ENCODE measurements at places on chromosomes 1 and 21.

DNA sequence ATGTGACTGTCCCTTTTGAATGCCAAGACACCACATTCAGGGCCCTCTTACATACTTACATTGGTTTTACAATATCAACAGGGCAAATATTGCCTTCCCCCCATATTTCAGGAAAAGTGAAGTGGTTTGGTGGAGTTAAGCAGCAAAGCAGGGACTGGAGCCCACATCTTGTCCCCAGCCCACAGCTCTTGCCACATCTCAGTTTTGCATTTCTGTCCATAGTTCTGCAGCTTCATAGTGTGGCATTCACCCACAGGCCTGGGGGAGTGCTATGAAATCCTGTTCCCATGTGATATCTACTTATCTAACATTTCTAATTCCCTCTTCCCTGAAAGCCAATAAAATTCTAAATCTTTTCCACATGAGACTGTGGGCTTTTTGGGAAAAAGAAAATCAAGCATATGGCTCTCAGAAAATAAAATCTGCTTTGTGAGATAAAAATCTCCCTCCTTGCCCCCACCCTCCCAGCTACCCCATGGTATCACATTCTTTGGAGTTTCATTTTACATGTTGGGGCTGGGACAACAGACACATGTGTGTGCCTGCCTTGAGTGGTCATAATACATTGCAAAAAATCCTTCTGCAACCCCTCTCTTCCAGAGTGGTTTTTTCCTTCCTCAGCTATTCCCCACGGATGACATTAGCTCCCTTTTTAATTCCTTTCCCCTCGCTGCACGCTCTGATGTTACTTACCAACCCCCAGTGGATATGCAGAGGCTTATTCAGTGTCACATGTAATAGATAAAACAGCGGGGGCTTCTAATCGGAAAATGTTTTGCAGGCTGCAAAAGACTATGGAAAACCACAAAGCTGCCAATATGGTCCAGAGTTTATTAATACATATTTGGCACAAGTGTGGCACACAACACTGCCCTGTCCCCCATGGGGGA is 20.5 kb upstream of the CD2 start:
- no peak overlapping the region for H3K4me3 ChIP-seq
- no peak for DNase-seq
- H3K4me1 ChIP-seq, result no peaks in the 10 kb centered on the region
- H3K36me3 ChIP-seq, result no peaks in the 10 kb centered on the region

DNA sequence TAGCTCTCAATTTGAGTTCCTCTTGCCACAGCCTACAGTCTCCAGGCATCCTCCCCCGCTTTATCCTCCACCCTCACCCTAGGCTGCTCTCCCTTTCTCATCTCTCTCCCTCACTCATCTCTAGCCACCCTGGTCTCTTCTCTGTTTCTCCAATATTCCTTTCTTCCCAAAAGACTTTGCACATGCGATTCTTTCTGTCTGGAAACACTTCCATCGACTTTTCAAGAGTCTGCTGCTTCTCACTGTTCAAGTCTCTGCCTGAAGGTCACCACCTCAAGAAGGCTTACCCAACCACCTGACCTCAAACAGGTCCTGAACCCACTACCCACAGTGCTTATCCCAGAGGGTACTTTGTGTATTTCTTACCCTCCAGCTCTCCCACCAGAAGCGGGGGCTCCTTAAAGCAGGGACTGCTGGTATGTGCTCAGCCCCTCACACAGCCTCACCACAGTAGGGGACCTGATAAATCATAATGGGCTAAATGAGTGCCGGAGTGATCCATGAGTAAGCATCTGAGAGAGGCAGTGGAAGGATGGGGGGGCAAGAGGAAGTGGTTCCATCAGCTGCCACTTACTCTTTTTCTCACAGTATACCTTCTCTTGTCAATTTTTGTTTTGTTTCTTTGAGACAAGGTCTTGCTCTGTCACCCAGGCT is 14.3 kb upstream of the KRTAP19-8 start:
- H3K27ac ChIP-seq, result no peak overlapping the region
- no peaks in the 10 kb centered on the region for H3K4me1 ChIP-seq
- peaks cover 4% of the 10 kb centered on the region for H3K27me3 ChIP-seq
- H3K4me3 ChIP-seq, result no peak overlapping the region

GRCh38 chr1:32216566-32216965 is 5.6 kb downstream of the TMEM234 start:
- H3K27me3 ChIP-seq, result no peaks in the 10 kb centered on the region
- H3K27ac ChIP-seq, result no peak overlapping the region
- no peak for DNase-seq
- H3K36me3 ChIP-seq, result peaks cover 19% of the 10 kb centered on the region
- H3K4me1 ChIP-seq, result peaks cover 23% of the 10 kb centered on the region

DNA sequence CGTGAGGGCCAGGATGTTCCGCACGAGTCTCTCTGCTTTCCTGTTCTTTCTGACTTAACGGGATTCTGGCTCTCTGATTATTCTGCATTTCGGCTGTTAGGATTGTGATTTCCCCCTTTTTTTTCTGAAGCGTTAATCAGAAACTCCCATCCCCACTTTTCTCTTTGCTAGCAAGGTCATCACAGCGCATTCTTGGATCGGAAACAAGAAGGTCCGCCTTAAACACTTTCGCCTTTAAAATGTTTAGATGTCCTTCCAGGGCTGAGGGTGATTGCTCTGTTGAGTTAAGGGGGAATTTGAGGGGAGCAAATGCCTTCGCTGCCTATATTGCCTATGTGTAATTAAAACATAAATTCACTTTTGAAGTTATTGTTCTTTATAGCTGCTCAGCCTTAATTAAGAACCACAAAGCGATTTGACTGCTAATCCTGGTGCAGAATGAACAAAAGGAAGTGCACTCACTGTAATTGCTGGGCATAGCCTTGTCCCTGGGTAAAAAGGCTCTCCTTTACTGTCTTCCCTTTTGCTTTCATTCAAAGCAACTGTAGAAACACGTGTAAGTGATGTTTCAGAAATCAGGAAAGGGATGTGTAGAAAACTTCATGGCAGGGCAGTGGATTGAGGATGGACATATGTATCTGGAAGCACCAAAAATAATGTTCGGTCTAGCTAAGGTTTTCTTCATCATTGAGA is 1.2 kb downstream of the LAMC1 start:
- peaks cover 45% of the 10 kb centered on the region for H3K4me1 ChIP-seq
- peak overlapping the region; percentile 97 for H3K4me3 ChIP-seq
- peak overlapping the region; percentile 97 for H3K27ac ChIP-seq
- H3K27me3 ChIP-seq, result peaks cover 2% of the 10 kb centered on the region
- H3K36me3 ChIP-seq, result peaks cover 57% of the 10 kb centered on the region

Measured in HFFc6 (cell line).